Activated effector memory CD4-positive, alpha-beta T cell treated with Interleukin-2 at 50 U/mL for 16 hours (primary cell): ENCODE measurements at places on chromosomes 5 and 9.

DNA sequence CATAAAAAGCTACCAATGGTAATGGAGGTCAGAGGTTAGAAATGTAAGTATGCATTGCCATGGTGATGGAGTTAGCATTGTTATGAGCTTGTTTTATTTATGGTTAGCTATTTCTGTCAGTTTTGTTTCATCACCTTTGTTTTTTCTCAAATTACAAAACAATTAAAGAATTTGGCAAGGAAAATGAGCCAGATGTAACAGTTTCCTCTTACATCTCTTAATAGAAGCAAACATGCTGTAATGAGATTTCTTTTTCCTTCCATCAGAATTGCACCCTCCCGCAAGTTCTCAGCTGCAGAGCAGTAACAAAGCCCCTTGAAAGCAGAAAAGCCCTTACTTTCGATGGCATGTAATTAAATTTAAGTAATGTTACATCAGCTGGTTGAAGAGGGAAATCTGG lies 233.0 kb downstream of the SGCD start:
- DNase-seq, result no peak

DNA sequence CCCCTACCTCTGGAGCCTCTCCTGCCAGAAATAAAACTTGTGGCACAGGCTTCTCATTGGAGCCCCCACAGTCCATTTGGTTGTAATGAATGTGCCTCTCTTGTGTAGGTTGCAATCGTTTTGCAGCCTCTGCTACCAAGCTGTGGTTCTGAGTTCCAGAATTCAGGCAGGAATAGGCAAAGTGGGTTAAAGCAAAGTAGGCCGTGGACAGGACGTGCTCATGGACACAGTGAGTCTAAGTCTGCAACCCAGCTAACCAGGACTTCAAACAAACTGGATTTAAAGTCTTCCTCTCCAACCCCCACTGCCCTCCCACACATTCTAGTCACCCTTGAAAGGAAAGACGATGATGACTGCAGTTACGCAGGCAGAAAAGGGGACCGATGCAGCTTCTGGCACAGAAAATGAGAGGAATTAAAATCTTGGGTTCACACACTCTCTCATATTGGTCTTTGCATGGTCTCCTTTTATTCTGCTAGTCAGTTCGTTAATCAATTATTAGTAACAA lies 260.0 kb downstream of the PIK3R1 start:
- DNase-seq, result no peak

DNA sequence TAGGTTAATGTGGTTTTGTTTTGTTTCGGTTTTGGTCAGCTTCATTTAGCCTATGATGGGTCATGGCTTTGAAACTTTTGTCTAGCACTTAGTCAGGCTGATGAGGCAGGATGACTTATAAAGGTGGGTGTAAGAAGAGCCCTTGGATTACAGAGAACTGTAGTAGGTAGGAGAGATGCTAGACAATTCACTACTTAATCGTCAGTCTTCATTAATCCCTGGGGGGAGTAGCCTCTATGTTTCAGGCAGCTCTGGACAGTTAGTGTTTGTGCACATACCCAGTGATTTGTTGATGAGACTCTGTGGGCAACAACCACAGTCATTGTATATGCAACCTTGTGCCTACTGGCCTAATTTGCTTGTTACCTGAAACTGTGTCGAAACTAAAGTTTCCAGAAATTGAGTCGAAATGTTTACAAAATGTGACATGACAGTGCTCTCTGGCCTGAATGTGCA lies 113.3 kb downstream of the MTREX start:
- DNase-seq, result no peak

- DNase-seq, result no peak
Observed at GRCh38 chr9:124290053-124290591, 32.4 kb downstream of the NEK6 start.

GRCh38 chr9:90000925-90001324 lies 396.1 kb downstream of the GADD45G start:
- DNase-seq, result no peak

DNA sequence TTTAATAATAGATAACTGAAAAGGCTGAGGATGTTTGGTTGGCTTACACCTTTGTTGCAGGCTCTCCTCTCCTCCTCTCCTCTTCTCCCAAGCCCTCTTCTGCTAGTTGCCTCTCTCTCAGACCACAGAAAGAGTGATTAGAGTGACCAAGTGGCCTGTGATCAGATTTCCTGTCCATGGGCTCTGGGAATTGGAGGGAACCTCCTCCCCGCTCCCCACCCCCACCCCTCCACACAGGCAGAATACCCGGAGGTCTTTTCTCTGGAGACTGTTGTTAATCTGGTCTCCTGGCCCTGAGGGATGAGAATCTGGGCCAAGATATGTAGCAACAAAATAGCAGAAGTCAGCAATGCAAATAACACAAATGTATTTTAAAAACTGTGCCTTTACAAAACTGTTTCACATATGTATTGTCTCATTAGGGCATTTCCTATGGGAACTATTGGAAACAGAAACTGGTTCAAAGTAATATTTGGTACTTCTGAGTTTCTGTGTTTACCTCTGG lies 361.3 kb downstream of the NR2F1-AS1 start:
- no peak for DNase-seq

- no peak for DNase-seq
Observed at GRCh38 chr5:64214132-64214531, 48.5 kb downstream of the RNF180 start.

GRCh38 chr9:99433555-99433954 lies 211.5 kb downstream of the SEC61B start:
- DNase-seq, result peak; percentile 10

DNA sequence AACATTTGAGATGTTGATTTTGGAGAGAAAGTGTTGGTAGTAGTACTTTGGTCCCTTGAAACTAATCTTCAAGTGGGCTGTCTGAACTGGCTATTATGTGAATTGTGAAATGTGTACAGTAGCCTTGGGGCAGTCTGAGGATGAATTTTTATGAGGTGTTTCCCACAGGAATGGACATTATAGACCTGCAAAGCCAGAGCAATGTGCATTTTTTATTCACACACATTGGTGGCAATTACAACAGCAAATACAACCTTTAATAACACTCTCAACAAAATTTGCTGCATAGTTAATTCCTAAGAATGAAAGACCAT lies 147.0 kb downstream of the PAM start:
- DNase-seq, result no peak

DNA sequence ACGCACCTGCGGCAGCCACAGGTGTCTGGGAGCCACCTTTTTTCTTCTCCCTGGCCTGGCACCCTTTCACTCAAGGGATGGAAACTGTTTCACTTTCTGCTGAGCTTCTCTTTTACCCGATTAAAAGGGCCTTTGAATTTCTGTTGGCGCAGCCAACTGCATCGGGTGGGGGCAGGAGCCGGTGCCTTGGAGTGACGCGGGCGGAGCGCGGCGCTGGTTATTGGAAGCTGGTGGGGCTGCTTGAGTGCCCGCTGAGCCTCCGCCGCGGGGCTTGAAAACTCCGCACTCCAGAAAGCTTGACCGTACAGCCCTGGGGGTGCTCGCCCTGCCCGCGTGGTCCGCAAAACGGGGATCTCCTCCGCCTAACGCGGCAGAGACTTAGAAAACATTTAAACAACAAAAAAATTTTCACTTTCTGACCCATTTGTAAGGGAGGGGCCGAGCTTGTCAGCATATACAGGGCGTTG lies 52.0 kb upstream of the TJP2 start:
- no peak for DNase-seq

DNA sequence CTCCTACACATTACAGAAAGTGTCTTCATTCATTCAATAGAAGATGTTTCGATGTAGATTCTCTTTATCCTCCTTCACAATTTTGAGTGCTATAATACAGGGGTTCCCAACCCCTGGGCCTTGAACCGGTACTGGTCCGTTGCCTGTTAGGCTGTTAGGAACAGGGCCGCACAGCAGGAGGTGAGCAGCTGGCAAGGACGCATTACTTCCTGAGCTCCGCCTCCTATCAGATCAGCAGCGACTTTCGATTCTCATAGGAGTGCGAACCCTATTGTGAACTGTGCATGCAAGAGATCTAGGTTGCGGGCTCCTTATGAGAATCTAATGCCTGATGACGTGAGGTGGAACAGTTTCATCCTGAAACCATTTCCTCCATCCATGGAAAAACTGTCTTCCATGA lies 153.0 kb upstream of the SMC2 start:
- DNase-seq, result no peak

- no peak for DNase-seq
Observed at GRCh38 chr9:130610862-130611707, 31.7 kb downstream of the FUBP3 start.

DNA sequence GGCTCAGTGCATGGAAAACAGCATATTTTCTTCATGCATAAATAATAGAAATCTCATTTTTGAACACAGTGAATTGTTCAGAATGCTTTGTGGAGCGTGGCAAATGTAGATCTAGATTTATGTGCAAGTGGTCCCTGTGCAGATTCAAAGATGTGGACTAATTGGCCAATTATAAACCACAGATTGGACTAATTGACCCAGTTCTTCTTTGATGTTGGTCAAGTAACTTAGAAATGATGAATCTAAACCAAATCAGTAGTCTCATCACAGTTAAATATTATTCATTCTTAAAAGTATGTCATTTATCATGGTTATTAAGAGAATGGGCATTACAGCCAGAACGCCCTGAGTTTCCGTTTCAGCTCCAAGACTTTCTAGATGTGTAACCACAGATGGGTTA lies 11.7 kb upstream of the PDE4D start:
- DNase-seq, result no peak

DNA sequence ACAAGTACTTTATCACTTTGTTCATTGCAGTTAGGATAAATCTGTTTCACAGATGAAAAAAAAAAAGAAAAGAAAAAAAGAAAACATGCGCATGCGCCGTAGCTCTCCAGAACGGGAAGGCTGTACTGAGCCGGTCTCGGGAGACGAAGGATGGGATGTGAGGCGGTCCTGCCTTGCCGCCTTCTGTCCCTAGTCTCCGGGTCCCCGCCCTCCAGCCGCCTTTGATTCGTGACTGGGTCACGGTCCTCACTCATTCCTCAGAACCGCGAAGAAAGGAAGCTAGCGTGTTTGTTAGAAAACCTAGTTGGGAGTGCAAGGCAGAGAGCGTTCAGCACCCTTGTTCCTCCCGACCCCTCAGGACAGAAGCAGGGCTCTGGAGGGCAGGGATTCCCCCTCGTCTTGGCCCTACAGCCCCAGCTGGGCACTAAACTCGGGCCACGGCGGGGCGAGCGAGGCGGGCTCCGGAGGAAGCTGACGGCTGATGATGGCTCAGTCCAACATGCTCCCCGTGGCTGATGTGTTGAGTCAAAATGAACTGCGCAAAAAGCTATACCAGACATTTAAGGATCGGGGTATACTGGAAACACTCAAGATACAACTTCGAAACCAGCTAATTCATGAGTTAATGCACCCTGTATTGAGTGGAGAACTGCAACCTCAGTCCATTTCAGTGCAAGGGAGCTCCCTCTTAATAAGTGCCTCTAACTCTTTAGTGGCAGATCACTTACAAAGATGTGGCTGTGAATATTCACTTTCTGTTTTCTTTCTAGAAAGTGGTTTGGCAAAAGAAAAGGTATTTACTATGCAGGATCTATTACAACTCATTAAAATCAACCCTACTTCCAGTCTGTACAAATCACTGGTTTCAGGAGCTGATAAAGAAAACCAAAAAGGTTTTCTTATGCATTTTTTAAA lies 40.0 kb downstream of the CPLANE1 start:
- DNase-seq, result no peak

DNA sequence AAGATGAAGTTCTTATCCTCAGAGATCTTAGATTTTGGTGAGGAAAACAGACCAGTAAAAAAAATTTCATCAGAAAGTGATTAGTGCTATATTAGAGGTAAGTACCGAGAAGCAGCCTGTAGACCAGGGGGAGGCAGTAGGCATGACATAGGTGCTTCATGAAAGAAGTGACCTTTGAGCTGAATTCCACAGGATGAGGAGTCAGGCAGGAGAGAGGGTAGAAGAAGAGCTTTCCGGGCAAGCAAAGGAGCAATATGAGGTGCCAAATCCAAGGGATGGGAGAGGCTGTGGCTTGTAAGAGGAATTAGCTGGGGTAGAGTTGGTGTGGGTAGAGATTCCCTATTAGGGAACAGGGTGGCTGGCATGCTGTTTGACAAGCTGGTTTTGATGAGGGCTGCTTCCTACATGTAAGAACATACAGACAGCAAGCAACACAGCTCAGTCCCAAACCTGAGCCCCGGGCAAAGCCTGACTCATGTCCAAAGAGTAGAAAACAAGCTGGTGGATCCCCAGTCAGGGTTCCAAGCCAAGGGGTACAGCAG lies 48.4 kb upstream of the PWWP2A start:
- no peak for DNase-seq

DNA sequence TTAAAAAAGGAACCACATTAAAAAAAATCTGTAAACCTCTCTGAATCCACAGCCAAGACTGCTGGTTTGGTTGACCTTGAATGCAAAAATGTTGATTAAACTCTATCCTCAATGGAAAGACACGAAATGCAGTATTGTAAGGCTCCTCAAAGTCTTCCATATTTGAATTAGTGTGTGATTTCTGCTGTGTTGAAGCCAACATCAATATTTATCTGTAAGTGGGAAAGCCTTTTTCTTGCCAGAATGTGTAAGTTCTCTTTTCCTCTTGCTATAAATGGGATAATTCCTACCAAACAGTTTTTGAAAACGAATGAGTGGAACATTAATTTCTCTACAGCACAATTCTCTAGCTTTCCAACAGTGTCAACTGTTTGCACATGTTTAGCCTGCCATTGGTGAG lies 422.1 kb upstream of the TNC start:
- DNase-seq, result no peak

DNA sequence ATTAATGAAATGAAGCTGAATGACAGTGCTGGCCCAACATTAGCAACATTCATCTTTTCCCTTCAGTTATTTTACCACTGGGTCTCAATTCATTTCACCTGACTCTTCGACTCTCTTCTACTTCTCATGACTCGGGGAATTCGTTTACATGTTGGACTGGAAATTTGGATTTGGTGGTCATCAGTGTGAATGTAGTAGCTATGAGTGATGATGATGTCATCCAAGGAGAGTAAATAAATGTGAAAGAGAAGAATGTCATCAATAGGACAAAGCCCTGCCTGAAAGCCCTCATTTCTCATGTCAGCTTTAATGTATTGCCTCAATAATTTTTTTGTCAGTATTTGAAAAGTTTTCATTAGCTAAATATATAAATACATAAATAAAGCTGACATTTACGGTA lies 21.9 kb upstream of the CFAP95 start:
- no peak for DNase-seq

DNA sequence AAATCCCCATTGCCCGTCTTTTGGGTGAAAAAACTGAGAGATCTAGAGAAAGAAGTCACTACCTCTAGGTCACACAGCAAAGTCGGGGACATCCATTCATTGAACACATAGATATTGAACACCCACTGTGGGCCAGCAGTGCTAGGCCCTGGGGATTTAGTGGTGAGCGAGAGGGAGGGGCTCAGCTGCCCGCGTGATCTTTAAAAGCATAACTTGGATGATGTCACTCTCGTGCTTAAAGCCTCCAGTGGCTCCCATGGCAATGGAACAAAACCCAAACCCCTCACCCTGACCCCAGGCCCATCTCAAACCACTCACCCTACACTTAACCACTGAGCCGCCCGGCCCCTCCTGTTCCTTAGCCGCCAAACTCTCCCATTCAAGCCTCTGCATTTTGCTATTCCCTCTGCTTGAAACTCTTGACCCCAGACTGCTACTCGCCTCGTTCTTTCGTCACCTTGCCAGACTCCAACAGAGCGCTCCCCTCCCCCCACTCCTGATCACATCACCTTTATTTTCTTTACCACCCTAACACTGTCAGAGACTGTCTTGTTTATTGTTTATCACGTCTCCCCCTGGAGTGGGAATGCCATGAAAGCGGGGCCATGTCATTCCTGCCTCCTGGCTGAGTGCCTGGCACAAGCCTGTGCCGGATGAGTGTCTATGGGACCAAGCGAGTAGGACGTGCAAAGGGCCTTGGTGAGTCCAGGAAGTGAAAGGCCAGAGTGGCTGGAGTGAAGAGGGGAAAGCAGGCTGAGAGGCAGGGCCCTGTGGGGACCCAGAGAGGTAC lies 710 bp upstream of the PIP5KL1 start:
- DNase-seq, result no peak

GRCh38 chr9:107270580-107270979 lies 12.5 kb upstream of the RAD23B start:
- no peak for DNase-seq
